ENCODE measurements at places on chromosomes 11 and 22.

- DNase-seq, result no peak
Measured at GRCh38 chr22:19520007-19520406, 4.2 kb downstream of the CLDN5 start.

- DNase-seq, result no peak
Measured at GRCh38 chr11:115678942-115679341, 174.7 kb upstream of the CADM1 start.

DNA sequence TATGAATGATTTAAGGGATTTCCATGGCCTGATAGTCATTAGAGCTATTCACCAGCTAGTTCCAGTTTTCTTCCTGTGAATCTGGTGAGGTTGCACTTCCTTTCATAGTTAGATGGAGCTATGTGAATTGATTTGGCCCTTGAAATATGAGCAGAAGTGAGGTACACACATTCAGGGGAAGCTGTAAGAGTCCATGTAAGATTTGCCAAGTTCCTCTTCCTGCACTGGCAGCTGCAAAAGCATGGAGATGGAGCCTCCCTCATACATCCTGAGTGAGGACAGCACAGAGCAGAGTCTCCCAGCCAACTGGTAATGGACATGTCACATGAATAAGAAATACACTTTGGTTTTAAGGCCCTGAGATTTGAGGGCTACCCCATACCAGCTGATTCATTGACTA is 111.7 kb downstream of the CD44 start:
- DNase-seq, result no peak

GRCh38 chr11:105168457-105168856 is 28.9 kb upstream of the CARD18 start:
- DNase-seq, result no peak

- no peak for DNase-seq
Measured at GRCh38 chr11:72607496-72607895, 66.7 kb downstream of the PDE2A start.

DNA sequence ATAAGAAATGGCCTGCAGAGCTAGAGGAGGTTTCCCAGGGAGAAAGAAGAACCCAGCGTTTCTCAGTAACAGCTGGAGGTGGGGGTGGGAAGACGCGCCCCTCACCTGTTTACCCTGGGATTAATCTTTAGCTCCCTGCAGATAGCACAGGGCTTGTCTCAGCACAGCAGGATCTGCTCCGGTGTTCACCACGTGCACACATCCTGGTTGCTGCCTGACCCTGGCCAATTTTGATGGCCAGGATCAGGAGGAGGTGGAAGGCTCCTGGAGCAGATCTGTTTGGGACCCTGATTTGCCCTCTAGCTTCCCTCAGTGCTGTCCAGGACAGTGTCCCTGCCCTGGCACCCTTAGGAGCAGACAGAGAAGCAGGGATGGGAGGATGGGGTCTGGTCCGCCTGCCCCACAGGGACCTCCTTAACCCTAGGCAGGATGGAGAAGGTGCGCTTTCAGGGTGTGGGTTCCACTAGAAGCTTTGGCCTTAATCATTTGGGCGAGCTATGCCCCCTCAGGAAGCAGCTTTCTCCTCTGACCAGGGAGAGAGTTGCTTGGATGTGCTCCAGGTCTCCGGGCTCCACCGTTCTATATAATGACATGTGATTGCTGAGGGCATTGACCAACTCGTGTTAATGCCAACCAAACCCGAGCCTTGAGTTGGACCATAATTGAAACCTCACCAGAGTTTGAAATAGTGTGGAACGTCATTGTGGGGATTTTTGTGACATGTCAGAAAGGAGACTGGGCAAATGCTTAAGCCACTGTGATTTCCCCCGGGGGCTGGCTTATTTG is 19.3 kb downstream of the UPB1 start:
- DNase-seq, result no peak

- no peak for DNase-seq
Measured at GRCh38 chr11:33645686-33646085, 54.9 kb downstream of the C11orf91 start.

Data from stimulated activated CD8-positive, alpha-beta memory T cell treated with anti-CD3 and anti-CD28 coated beads, Interleukin-7, amount 100 ng/mL, for 48 hours (primary cell).